ENCODE measurements at places on chromosomes 5 and 9.

DNA sequence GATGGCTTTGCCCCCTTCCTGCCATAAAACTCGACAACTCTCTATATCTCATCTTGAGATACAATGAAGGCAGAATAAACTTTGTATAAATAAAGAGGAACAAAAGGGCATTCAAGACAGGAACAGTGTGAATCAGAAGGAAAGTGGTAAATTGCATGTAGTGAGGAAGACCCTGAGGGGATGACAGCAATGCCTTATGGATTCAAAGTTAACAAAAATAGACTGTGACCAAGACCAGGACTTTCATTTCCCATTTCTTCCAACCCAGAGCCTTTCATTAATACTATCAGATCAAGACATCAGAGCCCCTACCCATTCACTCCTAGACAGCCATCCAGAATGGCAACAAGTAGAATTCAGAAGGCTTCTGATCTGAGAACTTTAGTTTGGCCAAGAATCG lies 46.4 kb upstream of the ZNF462 start:
- DNase-seq: no peak

- no peak for DNase-seq
These were observed 22.5 kb upstream of the SHB start for GRCh38 chr9:38091310-38092199.

GRCh38 chr9:137879052-137879451 lies 1.5 kb downstream of the CACNA1B start:
- no peak for DNase-seq

DNA sequence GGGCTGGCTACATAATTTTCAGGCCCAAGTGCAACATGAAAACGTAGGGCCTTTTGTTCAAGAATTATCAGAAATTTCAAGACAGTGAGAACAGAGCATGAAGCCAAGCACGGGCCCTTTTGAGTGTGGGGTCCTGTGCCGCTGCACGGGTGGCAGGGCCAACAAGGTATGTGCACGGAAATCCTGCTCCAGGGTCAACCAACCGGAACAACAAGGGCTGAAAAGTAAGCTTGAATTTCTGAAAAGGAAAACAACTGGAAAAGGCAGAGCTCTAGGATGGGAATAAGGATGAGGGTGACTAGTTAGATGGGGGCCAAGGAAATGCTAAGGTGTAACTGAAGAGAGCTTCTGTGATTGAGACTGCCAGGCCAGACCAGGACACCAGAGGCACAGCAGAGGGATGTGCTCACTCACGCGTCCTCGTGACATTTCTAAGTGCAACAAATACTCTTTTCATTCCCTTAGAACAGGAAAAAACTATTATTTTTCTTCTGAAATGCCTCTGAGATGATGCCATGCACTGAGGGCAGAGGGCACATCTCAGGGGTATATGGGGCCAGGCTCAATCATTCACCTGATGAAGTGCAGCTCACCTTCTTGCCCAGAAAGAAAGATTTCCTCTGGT lies 80.6 kb upstream of the LRRTM2 start:
- no peak for DNase-seq

DNA sequence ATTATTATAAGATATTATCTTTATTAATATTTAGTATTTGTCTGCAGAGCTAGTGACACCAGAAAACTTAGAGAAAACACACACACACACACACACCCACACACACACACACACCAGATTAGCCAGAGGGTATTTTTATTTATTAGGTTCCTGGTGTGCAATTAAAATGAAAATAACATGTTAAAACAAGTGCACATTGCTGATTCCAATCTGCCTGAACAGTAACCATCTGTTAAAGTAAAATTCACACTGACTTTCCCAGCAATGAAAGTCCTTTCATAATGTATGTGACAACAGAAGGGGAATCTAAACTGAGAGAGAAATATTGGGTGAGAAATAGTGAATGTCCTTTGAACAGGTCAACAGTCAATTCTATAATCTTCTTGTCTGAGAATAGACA lies 2323.5 kb upstream of the ACO1 start:
- DNase-seq: no peak
